ENCODE measurements at places on chromosomes 4 and X.

DNA sequence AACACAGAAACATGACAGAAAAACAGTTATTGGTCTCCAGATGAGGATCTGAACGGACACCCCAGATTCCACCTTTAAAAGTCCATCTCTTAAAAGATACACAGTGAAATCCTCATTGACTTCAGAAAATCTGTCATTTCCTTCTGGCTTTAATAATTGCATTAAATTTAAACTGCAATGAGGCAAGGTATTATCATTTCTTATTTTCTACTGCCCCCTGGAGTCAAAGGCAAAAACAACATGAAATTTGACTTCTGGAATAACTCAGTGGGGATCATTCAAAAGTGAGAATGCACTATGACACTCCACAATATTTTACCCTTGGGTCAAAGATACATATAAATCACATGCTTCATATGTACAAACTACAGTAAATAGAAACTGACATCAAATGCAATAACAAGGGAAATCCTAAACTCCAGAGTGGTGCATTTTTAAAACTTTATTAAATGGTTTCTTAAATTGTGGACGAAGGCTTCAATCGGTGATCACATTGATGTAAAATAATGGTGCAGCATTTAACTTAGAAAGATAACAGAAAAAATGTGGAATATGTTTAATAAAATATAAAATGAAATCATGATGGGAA is 56.4 kb upstream of the SPANXN1 start:
- no peak for DNase-seq

DNA sequence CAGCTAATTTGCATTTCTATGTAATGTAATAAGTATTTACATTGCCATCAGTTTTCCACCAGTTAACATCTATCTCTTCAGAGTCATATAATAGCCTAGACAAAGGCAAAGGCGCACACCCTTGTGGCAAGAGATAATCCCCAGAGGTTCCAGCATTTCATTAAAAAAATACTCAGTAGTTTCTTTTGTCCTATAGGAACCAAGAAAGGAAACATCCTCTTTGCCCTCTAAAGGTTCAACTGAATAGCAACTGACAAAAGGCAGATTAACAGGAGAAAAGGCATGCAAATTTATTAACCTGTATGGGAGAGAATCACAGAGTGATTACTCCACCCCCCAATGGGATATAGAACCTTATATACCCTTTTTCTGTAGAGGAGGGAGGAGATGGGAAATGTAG is 48.4 kb downstream of the MAGEB17 start:
- DNase-seq: no peak

DNA sequence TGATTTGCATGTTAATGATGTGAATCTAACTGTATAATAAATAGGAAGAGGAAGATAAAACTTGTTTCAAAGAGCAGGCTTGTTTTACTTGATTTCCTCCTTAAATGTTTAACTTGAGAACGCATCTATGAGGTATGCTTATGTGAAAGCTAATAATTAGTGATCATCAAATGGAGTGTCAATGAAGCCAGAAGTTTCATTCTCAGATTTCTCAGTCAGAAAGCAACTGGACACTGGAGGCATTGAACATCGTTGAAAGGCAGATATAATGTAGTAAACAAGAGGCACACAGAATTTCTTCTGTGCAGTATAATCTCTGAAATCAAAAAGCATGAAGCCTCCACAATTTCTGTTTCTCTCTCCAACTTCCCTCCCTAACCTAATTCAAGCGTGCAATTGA is 672.9 kb downstream of the ADGRL3 start:
- DNase-seq: peak; percentile 38

DNA sequence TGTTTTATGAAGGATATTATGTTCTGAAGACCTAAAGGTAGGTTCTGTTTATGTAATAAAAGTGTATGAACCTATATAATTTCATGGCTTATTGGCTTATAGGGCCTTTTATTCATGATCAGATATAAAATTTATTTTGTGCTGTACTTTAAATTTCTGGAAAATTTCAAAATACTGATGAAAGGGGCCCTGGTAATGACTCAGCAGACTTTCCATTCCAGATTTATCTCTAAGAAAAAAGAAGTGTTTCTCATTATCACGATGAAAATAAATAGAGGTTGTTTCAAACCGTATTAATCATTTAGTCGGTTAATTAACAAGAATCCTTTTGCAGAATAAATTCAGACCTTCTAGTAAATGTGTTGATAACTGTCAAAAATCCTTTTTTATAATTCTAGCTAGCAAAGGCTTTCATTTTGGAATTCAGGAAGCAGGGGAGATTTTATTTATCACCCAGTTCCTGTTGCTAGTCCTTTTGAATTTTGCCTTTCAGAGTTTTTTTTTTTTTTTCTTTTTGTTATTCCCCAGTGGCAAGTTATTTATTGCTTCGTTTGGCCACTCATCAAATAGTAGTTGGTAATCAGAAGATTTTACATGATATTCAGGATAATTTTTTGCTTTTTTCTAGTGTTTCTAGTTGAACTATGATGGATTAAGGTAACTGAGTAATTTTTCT is 5.4 kb upstream of the TAPT1 start:
- no peak for DNase-seq

DNA sequence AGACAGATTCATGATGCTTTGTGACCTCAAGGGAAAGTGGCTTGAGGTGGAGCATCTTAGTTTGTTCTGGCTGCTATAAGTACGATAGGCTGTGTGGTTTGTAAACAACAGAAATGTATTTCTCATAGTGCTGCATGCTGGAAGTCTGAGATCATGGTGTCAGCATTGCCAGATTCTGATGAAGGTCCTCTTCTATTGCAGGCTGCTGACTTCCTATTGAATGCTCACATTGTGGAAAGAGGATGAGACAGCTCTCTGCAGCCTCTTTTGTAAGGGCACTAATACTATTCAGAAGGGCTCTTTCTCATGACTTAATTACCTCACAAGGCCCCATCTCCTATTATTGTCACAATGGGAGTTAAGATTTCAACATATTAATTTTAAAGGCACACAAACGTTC is 1674.0 kb upstream of the PCDH7 start:
- no peak for DNase-seq

GRCh38 chr4:16226816-16227461 is 668 bp upstream of the TAPT1 start:
- peak; percentile 33 for DNase-seq

DNA sequence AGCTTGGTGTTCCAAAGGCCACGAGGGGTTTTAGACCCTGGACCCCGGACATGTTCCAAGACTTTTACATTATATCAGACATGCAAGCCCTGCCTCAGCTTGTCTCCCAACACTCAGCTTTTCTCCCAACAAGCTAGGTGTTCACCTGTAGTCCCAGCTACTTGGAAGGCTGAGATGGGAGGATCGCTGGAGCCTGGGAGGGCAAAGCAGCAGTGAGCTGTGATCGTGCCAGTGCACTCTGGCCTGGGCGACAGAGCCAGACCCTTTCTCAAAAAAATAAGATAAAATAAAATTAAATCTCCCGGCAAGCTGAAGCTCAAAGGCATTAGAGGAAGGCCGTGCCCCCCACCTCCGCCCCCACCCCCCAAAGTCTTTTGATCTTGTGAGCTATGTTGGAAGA is 13.7 kb downstream of the CTAG1A start:
- DNase-seq: no peak

- DNase-seq: peak; percentile 13
Measured at GRCh38 chr4:104064646-104065577, 345.1 kb upstream of the TACR3 start.

- no peak for DNase-seq
Measured at GRCh38 chr4:92264163-92264562, 39.6 kb upstream of the GRID2 start.

GRCh38 chrX:124086411-124086810 is 124.9 kb downstream of the STAG2 start:
- no peak for DNase-seq

- no peak for DNase-seq
Measured at GRCh38 chr4:73417973-73418372, 13.9 kb downstream of the ALB start.

GRCh38 chr4:119536572-119537528 is 91.8 kb downstream of the PDE5A start:
- DNase-seq: no peak

DNA sequence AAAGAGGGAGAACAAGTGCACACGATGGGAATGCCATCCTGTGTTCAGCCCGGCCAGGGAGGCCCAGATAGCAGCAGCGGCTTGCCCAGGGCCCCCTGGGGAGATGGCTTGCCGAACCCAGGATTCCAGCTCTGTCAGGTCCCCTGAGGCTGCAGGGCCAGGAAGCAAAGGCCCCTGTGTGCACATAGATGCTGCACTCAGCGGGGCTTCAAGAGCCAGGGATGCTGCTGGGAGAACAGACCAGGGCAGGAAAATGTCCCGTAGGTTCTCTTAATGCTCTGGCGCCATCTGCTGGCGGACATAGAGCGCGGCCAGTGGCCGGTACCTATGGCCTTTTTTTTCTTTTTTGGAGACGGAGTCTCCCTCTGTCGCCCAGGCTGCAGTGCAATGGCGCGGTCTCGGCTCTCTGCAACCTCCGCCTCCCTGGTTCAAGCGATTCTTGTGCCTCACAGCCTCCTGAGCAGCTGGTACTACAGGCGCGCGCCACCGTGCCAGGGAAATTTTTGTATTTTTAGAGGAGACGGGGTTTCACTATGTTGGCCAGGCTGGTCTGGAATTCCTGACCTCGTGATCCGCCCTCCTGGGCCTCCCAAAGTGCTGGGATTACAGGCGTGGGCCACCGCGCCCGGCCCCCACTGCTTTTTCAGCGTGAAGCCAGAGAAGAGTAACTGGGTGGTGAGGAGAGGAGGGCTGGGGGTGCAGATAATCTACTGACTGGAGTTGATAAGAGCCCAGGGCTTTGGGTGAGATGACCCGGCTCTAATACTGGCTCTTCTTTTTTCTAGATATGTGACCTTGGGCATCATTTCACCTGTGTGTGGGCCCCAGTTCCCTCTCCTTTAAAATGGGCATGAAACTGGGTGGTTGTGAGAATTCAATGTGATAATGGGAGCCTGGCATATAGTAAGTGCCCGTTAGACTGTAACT is 22.5 kb downstream of the MED28 start:
- DNase-seq: no peak

GRCh38 chrX:35890699-35891098 is 28.8 kb upstream of the CFAP47 start:
- DNase-seq: no peak
